WERI-Rb-1 (cell line): ENCODE measurements at places on chromosomes 1 and 21.
A peak's percentile ranks its signal among the peaks of the same experiment; 100 is the strongest.

DNA sequence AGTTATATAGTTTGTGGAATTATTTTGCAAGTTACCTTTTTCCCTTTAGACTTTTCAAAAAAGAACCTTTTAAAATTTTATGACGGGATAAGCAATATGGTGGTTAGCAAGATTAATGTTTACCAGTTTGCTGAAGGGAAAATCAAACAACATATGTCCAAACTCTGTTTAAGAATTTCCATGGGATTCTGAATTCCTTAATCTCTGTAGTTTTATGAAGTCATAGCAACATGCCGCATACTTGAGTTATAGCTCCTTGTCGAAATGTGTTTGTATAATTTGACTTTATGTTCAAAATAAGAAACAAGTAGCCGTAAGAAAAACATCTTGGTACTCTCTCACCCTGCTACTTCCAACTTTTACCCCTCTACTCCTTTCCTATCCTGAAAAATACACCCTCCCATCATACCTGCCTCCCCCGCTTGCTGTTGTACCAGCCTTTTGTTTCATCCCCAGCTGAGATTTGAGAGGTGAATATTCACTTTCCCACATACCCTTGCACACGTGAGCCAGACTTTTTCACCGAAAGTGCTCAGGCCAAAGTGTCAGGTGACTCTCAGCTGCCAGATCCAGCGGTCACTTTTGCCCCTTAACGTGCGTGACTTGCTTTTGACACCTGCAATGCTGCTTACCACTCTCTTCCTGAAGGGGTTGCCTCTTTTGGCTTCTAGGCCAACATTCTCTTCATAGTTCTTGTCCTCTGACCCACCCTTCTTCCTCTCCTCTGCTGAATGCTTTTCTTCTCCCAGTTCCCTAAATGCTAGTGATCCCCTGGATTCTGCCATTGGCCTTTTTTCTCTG, 83.5 kb upstream of the ZNF326 start:
- no peak for DNase-seq

GRCh38 chr1:46394108-46394871, at the start of gene FAAH:
Gene FAAH, plus strand, starts transcription at chr1:46394317. Its CDS starts 32 bp downstream, at chr1:46394349.
- DNase-seq: peak; percentile 63

- DNase-seq: no peak
These were observed 396.7 kb downstream of the PTPRU start for GRCh38 chr1:29632806-29633615.

GRCh38 chr1:23590058-23590783, 30.9 kb upstream of the ID3 start:
- peak; percentile 48 for DNase-seq

DNA sequence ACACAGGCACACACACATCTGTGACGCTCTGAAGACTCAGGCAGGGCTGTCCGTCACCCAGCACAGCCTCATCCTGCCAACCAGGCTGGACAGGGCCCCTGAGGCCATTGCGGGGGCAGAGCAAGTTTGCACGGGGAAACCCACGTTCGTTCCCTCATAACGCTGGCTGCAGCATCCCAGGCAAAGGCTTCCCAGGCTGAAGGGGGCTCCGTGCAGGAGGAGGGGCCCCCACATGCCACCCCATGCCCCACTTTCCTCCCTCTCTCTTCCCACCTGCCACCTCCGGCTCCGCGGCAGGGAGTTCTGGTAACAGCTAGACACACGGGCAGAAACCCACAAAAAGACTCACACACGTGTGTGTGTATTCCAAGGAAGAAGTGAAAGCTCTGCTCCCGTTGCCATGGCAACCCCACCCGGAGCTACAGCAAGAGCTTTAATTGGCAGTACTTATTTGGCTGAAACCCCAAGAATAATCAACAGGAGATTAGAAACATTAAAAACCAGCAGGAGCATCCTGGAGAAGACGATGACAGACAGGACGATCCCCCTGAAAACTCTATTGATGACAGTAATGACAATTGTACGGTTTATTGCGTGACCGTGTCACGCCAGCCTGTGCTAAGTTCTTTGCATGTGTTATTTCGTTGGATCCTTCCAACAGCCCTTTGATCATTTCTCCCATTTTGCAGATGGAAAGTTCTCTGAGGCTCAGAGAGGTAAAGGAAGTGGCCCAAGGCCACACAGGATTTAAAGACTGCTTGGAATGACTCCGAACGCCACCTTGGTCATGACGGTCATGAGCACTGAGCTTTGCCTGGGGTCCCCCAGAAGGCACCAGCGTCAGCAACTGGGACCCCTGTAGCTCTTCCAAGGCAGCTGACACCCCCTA, 247.1 kb downstream of the NPHP4 start:
- DNase-seq: no peak

- no peak for DNase-seq
These were observed 146.2 kb upstream of the KRTAP19-8 start for GRCh38 chr21:31184459-31184858.

DNA sequence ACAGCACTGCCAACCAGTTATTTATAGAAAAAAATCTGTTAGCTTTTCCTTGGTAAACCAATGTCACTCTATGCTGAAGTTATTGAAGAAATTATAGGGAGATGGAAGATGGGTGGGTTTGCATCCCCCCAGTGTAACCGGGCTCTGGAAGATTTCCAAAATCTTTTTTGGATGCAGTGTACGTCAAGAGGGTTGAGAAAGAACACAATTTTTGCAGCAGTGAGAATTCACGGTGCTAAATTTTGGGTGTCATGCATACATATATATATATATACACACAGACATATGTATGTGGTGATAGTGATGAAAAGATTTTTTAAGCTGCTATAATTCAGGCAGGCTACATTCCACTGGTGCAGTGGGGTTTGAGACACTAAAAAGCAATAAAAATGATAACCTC, 91.4 kb upstream of the MAGI3 start:
- DNase-seq: no peak

DNA sequence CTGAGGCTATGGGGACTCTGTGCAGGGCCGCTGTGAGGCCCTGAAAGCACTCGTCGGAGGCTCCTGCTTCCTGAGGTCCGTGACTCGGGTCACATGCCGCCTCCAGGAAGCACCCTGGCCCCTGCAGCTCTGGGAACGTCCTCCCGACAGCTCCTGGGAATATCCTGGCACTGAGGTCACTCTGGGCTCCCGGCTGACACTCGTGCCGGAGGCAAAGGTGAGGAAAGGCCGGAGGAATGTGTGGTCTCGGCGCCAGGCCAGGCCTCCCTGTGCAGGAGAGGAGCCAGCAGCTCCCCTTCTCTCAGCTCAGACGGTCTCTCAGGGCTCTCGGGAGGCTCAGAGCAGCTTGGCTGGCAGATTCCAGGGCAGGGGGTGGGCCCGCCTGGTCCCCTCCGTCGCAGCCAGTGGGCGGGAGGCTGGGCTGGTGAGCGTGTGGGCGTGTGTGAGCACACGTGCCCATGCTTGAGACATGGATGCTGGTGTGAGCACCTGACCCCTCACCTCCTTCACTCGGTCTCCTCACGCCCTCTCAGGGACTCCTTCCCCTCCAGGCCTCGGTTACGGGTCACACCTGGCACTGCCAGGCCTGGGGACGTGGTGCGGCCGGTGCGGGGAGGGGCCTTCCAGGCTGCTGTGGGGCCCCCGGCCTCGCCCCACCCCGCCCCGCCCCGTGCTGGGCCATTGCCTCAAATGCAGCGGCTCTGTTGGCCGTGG, 5.5 kb upstream of the RNF223 start:
- peak; percentile 67 for DNase-seq

DNA sequence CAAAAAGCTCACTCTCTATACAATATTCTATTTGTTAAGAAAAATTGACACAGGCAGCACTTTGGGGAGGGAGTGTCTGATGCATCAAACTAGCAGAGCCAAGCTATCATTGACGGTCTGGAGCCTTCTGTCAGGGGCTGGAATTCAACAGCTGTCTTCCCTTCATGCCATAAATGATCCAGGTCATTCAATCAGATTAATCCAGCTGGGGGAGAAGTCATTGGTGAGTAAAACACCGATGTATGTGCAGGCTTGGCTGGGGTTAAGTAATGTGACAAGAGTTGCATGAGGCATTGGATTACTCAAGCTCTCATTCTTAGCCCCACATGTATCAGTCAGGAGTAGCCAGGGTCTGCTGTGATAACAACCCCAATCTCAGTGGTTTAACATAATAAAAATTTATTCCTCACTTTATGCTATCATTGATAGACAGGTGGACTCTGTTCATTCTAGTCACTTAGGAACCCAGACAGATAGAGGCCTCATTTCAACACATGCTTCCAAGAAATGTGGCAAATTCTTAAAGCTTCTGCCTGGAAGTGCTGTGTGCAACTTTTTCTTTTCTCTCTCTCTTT, 118.1 kb upstream of the GADD45A start:
- DNase-seq: peak; percentile 23

DNA sequence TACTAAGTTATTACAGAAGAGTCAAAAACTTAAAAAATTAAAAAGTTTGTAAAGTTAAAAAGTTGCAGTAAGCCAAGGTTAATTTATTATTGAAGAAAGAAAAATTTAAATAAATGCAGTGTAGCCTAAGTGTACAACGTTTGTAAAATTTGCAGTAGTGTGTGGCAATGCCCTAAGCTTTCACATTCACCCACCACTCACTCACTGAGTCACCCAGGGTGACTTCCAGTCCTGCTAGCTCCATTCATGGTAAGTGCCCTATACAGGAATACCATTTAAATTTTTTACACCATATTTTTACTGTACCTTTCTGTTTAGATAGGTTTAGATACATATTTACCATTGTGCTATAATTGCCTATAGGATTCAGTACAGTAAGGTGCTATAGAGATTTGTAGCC, 88.6 kb downstream of the CTH start:
- DNase-seq: no peak

- DNase-seq: peak; percentile 63
These were observed 34.8 kb downstream of the CD34 start for GRCh38 chr1:207876131-207876530.

DNA sequence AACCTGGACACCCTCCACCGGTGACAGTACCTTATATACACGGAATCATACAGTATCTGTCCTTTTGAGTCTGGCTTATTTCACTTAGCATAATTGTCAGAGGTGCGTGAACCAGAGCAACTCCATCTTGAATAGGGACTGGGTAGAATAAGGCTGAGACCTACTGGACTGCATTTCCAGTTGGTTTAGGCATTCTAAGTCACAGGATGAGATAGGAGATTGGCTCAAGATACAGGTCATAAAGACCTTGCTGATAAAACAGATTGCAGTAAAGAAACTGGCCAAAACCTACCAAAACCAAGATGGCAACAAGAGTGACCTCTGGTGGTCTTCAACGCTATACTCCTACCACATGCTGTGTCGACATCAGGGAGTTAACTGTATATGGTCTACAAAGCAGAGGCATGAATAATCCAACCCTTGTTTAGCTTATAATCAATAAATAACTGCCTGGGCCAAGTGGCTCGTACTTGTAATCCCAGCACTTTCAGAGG, 1.4 kb upstream of the FDPS start:
- DNase-seq: peak; percentile 69

DNA sequence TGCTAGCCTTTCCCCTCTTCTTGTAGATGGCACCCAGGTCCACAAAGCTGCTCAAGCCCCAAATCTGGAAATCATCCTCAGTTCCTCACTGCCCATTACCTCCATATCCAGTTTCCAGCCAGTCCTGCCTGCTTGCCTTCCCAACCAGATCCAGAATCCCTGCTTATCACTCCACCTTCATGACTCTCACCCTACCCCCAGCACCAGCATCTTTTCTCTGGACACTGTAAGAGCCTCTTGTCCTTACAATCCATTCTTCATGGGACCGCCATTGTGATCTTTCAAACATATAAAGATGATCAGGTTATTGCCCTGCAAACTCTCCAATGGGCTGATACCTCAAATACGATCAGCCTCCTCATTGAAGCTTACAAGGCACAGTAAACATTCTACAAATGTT, 23.5 kb upstream of the NPL start:
- no peak for DNase-seq

GRCh38 chr1:236391008-236391407, 3.1 kb upstream of the EDARADD start:
- DNase-seq: no peak

- no peak for DNase-seq
These were observed 11.2 kb downstream of the TNFRSF1B start for GRCh38 chr1:12177999-12178441.

GRCh38 chr1:227894831-227895451, 52.8 kb downstream of the WNT9A start:
- DNase-seq: peak; percentile 0

DNA sequence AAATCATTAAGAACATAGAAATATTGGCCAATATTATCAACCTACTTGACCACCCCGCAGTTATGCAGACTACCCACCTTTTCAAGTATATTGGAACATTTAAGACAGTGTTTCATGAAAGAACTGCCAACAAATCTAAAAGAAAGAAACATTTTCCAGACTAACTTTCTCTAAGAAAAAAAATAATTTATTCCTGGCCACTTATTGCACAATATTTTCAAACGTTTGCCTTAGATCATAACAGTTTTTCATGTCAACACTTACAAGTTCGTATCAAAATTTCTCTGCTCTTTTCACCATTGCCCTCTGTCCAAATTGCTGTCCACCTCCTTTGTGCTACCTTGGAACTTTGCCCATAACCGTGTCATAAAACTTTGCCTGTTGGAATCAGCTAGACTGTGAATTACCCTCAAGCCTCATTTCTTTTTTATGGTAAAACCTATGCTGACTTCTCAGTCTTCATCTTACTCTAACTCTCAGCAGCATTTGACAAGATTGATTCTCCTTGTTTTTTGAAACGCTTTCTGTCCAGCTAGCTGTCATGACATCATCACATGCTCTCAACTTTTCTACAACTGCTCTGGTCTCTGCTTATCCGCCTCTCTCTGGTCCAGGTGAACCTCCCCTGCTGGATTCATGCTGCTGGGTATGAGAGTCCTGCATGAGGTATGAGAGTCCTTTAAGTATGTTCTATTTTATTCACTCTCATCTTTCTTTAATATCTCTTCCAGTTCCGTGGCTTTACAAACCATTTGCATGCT, 92.8 kb upstream of the CHRM3 start:
- DNase-seq: no peak

GRCh38 chr21:36415375-36415774, 30.2 kb downstream of the CHAF1B start:
- no peak for DNase-seq

DNA sequence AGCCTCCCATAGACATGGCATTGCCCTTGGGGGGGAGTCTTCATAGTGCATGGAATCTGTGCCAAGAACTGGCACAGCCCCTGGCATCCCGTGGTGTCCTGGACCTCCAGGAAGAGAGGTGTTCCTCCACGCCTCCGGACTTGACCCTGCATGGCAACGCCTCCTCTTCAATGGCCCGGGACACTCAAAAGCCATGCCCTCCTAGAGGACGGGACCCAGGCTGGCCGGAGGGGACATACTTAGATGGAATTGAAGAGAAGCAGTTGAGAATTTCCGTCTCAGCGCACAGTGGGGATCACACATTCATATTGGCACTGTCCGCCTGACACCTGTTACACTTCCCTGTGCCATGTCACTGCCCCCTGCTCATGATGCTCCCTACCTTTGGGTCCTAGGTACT, 38.4 kb upstream of the TENT5C start:
- no peak for DNase-seq
